Naive thymus-derived CD8-positive, alpha-beta T cell (primary cell): ENCODE measurements at places on chromosomes 1 and 21. TPM values are rescaled to one million over a fixed set of nuclear protein-coding genes. Genes with fewer than 3 reads are reported as not detected.

DNA sequence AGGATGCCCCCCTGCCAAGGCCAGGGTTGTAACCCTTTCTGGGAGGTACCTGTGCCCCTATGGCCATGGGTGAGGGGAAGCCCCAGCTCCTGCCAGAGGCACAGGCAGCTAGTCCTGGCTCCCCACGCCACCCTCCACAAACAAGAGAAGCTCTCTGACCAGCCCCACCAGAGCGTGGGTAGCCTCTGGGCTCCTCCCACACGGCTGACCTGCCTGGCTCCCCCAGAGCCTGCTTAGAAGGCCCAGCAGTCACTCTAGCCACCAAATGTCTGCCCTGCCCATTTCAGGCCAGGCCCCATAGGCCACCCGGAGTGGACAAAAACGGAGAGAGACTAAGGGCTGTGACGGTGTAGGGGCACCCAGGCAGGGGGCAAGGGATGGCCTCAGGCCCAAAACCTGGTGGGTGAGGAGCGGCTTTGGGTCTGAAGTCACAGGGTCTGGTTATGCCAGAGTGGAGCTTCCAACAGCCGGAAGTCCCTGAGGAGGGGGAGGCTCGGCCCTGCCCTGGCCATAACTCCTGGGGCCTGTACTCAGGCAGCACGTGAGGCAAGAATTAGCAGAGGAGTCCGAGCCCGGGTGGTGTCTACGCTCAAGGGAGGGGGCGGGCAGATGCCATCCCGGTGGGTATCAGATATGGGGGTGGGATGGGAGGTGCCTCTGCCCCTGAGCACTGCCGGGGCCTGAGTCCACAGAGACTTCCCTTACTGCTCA lies 155.4 kb downstream of the CASZ1 start:
- H3K27ac ChIP-seq = no peak overlapping the region
- peaks cover 1% of the 10 kb centered on the region for H3K4me1 ChIP-seq
- peaks cover 3% of the 10 kb centered on the region for H3K36me3 ChIP-seq
- no peak for DNase-seq
- no peak overlapping the region for H3K4me3 ChIP-seq

DNA sequence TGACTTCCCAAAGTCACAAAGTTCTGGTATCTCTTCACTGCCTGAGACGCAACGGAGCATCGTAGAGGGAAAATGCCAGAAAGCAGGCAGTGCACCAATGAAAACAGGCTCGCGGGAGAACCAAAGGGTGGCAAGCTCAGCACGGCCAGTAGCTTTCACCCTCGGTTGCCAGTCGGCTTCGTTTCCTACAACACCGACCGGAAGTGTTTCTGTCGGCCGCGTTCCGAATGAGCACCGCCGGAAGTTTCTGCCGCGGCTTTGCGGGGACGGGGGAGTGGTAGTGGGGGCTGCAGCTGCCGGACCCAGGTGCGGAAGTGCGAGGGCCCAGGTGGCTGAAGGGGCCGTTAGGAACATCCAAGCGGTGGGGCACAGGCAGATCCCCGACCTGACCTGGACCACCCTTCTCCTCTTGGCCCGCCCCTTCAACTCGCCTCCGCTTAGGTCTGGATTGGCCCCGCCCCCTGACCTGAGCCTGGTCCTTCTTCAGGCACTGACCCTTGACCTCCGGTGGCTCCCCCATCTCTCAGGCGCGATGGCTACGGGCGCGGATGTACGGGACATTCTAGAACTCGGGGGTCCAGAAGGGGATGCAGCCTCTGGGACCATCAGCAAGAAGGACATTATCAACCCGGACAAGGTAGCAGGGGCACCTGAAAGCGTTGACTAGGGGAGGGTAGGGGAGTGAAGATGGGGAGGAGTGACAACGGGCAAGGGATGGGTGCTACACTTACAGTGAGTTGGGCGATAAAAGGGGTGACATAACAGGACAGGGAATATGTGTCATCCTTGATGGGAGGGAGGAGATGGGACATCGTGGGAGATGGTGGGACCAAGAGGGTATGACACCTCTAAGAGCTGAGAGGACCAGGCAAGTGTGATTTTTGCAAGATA lies at the start of gene DMAP1:
TSS of gene DMAP1 (plus strand) at position 250 of the 891 bp plus-strand sequence. CDS start at position 533, 283 bp downstream.
- peaks cover 22% of the 10 kb centered on the region for H3K4me1 ChIP-seq
- peak within 1 kb of the TSS; percentile 97 for H3K27ac ChIP-seq
- H3K27me3 ChIP-seq = no peaks in the 10 kb centered on the region
- H3K4me3 ChIP-seq = peak within 1 kb of the TSS; percentile 96
- DNase-seq = peak; percentile 70
- H3K36me3 ChIP-seq = peaks cover 28% of the 10 kb centered on the region

DNA sequence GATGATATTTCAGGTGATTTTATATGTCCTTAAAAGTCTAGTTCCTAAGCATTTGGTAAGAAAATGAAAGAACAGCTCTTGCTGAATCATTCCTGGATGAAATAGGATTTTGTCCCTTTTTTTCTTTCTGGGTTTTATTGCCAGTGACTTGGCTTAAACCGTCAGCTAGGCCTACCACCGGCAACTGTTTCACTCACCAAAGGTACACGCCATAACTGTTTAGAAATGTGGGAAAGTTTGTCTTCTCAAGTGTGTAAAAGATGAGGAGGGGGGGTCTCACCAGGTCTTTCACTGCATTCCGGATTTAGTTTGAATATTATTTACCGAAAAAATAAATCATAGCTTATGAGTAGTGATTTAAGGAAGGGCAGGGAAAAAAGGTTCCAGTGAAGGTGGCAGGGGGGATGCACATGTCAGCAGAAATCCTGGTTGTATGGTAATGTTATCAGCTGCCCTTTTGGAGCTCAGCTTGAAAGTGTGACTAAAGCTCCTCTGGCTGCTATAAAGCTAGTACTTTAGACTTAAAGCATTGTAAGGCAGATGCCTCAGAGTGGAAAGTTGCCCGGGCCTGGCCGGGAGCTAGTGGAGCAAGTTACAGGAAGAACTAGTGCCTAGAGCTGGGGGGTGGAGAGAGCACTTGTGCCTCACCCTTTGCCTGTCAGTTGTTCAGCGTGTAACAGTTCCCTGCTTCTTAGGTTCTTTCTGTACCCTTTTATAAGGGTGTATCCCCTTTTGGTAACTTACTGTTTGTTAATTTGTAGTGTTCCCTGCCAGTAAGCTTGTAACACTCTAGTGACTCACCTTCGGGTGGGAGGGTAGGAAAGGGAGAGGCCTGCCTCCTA lies 3.1 kb downstream of the ATP1A1 start:
- peaks cover 35% of the 10 kb centered on the region for H3K4me1 ChIP-seq
- no peaks in the 10 kb centered on the region for H3K27me3 ChIP-seq
- peaks cover 4% of the 10 kb centered on the region for H3K36me3 ChIP-seq
- H3K4me3 ChIP-seq = peak overlapping the region; percentile 97
- H3K27ac ChIP-seq = peak overlapping the region; percentile 93
- DNase-seq = peak; percentile 16

DNA sequence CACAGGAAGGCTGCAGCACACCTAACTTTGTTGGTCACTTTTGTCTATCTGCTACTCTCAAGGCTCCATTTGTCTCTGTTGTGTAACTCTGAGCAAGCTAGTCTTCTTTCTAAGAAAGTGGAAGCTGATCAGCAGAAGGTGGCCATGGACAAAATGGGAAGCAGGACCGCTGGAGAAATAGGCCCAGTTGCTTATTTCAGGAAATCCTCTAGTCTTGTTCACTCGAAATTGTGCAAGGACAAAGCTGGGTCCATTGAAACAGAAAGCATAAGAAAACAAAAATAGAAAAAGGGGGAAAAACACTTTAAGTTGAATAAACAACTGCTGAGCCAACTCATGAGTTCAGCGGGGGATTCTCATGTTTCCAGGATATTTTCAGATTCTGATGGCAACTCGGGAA lies 150.1 kb downstream of the PBX1 start:
- peaks cover 3% of the 10 kb centered on the region for H3K36me3 ChIP-seq
- no peak overlapping the region for H3K27ac ChIP-seq
- DNase-seq = no peak
- no peaks in the 10 kb centered on the region for H3K4me1 ChIP-seq
- no peak overlapping the region for H3K4me3 ChIP-seq

- H3K4me3 ChIP-seq = no peak overlapping the region
- peaks cover 20% of the 10 kb centered on the region for H3K4me1 ChIP-seq
- no peaks in the 10 kb centered on the region for H3K36me3 ChIP-seq
Measured at GRCh38 chr21:34018185-34018584, 55.2 kb upstream of the MRPS6 start.

DNA sequence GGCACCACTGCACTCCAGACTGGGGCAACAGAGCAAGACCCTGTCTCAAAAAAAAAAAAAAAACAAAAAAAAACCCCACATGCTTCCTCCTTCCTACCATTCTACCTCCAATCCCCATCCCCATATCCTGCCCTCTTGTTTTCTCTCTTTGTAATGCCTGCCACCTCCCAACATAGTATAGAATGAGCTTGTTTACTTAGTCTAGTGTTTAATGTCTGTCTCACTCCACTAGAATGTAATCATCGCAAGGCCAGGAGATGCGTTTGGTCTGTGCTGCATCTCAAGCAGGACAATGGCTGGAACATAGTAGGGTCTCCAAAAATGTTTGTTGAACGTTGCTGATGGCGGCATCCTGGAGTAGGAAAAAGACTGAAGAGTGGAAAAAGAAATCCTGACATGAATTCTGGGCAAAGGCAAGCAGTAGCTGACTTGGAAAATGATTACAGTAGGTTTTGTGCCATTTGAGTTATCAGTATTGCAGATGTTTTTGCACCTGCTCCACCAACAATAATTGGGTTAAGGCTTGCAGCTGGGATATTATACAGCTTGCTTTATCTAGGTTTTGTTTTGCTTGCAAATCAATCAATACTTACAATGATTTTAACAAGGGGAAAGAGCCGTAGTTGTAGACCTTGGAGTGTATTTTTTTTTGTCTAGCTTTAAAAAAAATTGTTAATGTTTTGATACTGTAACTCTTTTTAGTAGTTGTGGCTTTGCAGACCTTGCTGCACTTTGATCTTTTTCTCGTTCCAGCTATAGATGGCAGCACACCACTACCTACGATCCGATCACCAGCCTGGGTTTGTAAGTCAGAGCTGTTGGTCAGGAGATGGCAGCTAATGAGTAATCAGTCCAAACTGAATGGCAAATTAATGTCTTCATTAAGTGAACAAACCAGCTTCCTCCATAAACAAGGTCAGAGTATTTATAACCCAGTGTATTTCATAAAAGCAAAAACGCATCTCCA lies 62.4 kb downstream of the BACH1 start:
- H3K27me3 ChIP-seq = no peaks in the 10 kb centered on the region
- H3K4me3 ChIP-seq = no peak overlapping the region
- no peak for DNase-seq
- peaks cover 23% of the 10 kb centered on the region for H3K36me3 ChIP-seq
- no peak overlapping the region for H3K27ac ChIP-seq

DNA sequence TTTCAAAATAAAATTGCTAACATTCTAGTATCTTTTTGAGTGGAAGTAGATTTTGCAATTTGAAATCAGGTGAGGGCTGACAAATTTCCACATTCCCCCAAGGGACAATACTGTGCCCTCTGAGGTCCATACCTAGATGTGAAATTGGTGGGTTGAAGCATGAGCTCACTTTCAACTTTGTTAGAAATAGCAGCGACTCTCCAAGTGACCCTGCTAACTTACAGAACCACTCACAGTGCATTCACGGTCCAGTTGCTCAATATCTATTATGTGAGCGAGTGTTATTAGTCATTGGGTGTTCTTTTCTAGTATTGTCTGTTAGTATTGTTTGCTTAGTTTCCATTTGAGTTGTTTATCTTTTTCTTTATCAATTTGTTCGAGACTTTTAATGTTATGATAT lies 53.6 kb upstream of the ASB17 start:
- no peak for DNase-seq
- H3K4me3 ChIP-seq = no peak overlapping the region
- H3K4me1 ChIP-seq = no peaks in the 10 kb centered on the region
- H3K27ac ChIP-seq = no peak overlapping the region
- peaks cover 7% of the 10 kb centered on the region for H3K36me3 ChIP-seq
- H3K27me3 ChIP-seq = no peaks in the 10 kb centered on the region

DNA sequence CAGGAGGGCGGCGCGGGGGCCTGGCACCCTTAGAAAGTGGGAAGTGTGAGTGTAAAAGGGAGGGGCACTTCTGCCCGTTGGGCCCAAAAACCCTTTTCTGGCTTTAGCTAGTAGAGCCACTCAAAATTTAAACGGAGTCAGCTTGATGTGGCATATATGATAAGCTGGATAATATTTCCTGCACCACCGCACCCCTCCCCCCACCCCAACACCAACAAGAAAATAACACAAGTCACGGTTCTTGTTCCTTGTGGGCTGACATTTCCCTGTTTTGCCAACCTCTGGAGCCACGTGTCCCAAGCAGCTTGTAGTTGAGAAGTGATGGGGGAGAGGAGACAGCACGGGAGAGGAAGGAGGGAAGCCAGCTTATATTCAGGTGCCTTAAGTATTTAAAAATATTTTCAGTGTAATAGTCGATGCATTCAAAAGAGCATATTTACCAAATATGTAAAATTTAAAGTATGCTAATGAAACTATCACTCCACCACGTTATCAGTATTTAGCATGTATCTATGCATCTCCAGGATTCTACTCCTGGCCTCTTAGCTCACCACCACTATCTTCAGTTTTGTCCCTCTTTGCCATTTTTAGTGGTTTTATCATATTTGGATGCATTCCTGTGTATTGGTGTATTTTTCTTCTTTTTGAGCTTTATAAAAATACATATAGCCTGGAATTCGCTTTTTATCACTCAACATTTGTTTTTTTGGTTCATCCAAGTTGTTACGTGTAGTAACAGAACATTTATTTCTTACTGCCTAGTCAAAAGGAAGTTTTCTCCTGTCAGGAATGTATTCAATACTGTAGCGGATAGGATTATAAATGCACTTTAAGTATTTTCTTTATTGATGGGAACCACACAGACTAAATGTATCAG lies 773 bp upstream of the DDX59 start:
- no peaks in the 10 kb centered on the region for H3K27me3 ChIP-seq
- H3K27ac ChIP-seq = peak overlapping the region; percentile 97
- H3K36me3 ChIP-seq = peaks cover 16% of the 10 kb centered on the region
- DNase-seq = no peak
- peaks cover 42% of the 10 kb centered on the region for H3K4me1 ChIP-seq

GRCh38 chr1:48917901-48918603 lies 141.4 kb upstream of the BEND5 start:
- H3K27me3 ChIP-seq = peaks cover 3% of the 10 kb centered on the region
- H3K4me3 ChIP-seq = no peak overlapping the region
- DNase-seq = no peak
- no peaks in the 10 kb centered on the region for H3K4me1 ChIP-seq

GRCh38 chr1:223716302-223716862 lies 4.0 kb downstream of the CAPN2 start:
- no peaks in the 10 kb centered on the region for H3K27me3 ChIP-seq
- peaks cover 4% of the 10 kb centered on the region for H3K36me3 ChIP-seq
- peak; percentile 72 for DNase-seq
- H3K27ac ChIP-seq = peak overlapping the region; percentile 72
- peak overlapping the region; percentile 84 for H3K4me3 ChIP-seq

NBPF10 gene
- total RNA-seq = 1.8 TPM

C2CD4D gene
- not detected for total RNA-seq

CLEC20A gene
- total RNA-seq = 0.47 TPM
